ENCODE measurements at places on chromosomes 12 and 14.

DNA sequence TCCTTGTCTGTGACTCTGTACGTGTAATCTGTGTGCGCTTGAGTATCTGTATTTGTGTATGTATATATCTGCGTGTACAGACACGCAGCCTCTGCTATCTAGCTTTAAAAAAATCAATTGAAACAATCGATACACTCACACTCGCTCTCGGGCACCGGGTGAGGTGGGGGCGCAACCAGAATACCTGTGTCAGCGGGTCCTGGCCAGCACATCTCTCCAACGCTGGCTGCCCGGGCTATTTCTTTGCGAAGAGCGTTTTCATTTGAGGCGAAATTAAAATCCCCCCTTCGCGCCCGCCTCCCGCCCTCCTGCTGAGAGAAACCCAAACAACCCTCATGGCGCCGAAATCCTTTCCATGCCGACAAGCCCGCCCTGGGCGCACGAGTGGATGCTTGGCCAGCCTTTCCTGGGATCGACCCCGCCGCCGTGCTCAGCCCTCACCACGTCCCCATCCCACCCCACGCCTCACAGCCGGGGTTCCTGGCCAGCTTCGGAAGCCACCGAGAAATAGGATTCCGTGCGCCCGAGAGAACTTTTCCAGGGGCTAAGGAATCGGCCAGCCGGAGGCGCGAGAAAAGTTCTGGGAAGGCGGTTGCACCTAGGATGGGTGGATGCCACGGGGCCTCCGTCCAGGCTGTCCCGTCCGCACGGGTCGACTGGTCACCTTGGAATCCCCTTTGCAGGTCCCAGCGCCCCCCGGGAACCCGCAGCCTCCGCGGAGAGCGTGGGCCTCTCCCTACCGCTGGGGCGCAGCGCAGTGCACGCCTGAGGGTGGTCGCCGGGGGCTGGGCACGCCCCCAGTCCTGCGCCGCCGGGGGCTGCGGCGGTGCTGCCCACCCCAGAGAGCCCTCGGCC, 1.0 kb downstream of the ZDHHC22 start:
- no peak for DNase-seq

- no peak for DNase-seq
These were observed 196.9 kb downstream of the KITLG start for GRCh38 chr12:88383405-88383804.

DNA sequence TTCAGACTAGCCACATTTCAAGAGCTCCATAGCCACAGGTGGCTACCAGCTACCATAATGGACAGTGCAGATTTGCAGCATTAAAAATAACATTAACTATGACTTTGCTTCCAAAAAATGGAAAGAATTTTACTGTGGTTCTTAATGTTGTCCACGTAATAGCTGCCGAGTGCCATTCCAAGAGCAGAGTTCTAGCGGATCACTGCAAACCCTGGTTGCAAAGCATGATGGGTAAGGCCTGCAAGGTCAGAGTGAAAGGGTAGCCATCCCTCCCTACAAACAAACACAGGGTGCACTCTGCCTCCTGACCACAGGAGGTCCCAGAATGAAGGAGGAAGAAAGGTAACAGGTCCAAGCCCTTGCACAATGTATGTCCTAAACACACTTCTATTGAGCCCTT, 157.6 kb downstream of the DPF3 start:
- no peak for DNase-seq

- no peak for DNase-seq
These were observed 24.7 kb downstream of the CCDC85C start for GRCh38 chr14:99579120-99579836.

DNA sequence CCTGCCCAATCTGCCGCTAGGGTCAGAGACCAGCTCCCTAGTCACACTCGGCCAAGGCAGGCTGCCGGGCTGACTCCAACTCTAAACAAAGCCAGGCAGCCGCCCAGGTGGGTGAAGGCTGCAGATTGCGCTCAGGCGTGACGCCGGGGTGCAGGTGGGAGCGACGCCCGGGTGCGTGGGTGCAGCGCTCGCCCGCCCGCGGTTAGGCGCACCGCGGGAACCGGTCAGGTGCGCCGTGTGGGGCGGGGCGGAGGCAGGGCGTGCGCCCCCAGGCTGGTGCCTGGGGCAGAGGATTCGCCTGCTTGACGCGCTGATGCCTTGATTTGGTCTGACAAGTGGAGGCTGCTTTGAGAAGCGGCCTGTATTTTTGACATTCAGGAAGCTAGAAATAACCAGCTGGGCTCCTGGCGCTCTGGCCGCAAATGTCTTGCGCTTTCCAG, 126.7 kb upstream of the HIF1A start:
- DNase-seq = no peak

GRCh38 chr12:10339053-10339840, 31.6 kb downstream of the KLRD1 start:
- DNase-seq = no peak

- no peak for DNase-seq
These were observed 906.0 kb downstream of the VRK1 start for GRCh38 chr14:97703006-97703760.

GRCh38 chr14:42488965-42489364, 882.3 kb downstream of the LRFN5 start:
- no peak for DNase-seq
